Glomerular endothelial cell (primary cell): ENCODE measurements at places on chromosomes 1 and 21. TPM values are rescaled to one million over a fixed set of nuclear protein-coding genes. Genes with fewer than 3 reads are reported as not detected.

DNA sequence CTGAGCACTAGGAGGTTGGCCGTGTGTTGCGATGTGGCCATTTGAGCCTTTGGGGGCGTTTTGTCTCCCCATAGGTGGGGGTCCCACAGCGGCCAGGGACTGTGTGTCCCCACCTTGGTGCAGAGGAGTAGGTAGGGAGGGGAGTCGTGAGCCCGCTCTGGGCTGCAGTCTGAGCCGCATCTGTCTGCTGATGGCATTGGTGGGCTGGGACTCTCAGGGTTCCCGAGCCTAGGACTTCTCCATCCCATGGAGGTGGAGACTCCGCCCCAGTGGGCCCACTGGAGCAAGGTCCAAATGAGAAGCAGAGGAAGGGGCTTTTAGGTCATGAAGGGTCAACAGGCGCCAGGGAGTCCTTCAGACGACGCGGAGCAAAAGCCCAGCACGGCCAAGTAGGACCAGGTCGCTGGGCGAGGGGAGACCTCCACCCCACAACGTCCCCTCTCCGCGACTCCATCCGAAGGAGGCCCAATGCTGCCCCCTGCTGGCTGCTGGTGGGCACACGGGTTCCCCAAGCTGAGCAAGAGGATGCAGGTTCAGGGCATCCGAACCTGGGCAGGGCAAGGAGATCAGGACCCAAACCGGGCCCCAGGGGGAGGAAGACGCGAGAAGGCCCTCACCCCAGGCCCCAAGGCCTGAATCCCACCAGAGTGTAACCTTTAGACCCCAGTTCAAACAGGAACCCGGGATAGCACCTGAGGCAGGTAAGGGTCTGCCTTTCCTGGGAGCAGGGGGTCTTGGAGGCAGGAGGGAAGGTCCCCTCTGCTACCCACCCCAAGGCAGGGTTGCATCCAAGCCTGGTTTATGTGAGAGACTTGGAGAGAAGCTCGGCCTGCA, 14.9 kb downstream of the TTC34 start:
- no peak for DNase-seq

GRCh38 chr1:228794173-228794572, 58.9 kb downstream of the RHOU start:
- DNase-seq = no peak

- DNase-seq = no peak
Measured at GRCh38 chr1:180241716-180242544, 11.9 kb downstream of the LHX4 start.

GRCh38 chr1:245419989-245420388, 265.2 kb downstream of the KIF26B start:
- no peak for DNase-seq

DNA sequence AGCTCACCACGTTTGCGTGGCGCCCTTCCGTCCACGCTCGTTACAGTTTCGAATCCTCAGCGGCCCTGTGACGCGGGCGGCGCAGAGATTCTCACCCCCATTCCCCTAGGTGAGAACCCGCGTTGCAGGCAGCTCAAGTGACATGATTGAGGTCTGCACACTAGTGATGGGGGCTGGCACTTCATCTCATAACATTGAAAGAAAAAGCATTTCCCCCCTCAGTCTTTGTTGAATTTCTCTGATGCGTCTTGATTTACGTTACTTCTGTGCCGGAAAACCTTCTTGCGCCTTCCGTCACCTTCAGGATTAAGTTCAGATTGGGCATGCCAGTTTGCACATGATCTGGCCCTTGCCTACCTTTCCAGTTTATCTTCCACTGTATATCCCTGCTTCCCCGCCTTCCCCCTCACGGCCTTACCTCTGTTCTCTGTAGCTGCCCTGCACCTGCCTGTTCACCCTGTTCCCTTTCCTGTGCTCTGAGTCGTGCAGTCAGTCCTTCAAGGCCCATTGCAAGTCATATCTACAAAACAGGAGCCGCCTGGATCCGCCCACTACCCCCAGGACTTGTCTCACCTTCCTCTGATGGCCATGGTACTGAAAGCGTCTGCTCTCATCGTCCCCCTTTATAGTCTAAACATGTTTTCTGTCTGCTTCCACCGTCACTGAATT, 1.1 kb downstream of the CTPS1 start:
- DNase-seq = no peak

SHISA4 gene
- 23.6 and 35.2 TPM in 2 replicates for total RNA-seq

MPZ gene
- total RNA-seq = 3.4 and 4.7 TPM in 2 replicates

ECE1 gene
- total RNA-seq = 594 and 740 TPM in 2 replicates
